Heart right ventricle (tissue), 16 donors: ENCODE measurements at places on chromosomes 2 and 18. TPM values are rescaled to one million over a fixed set of nuclear protein-coding genes. Genes with fewer than 3 reads are reported as not detected.

GRCh38 chr2:126655500-126656430 is at the start of gene GYPC:
Gene GYPC (plus strand): TSS chr2:126656158. CDS start chr2:126656264, 106 bp downstream.
- no peaks in the 10 kb centered on the region for H3K27me3 ChIP-seq
- peak within 1 kb of the TSS; percentile 99 for H3K27ac ChIP-seq
- H3K4me3 ChIP-seq: peak within 1 kb of the TSS; percentile 85
- peak; percentile 81 for DNase-seq

GRCh38 chr2:21643180-21643579 is 519.4 kb downstream of the TDRD15 start:
- H3K4me1 ChIP-seq: no peaks in the 10 kb centered on the region
- no peak overlapping the region for H3K27ac ChIP-seq
- no peaks in the 10 kb centered on the region for H3K27me3 ChIP-seq
- no peak for DNase-seq

GRCh38 chr2:127415593-127416505 is 2.4 kb upstream of the PROC start:
- DNase-seq: peak; percentile 30
- H3K36me3 ChIP-seq: no peaks in the 10 kb centered on the region
- H3K4me3 ChIP-seq: peak overlapping the region; percentile 46
- H3K27me3 ChIP-seq: peaks cover 24% of the 10 kb centered on the region
- H3K27ac ChIP-seq: peak overlapping the region; percentile 2

DNA sequence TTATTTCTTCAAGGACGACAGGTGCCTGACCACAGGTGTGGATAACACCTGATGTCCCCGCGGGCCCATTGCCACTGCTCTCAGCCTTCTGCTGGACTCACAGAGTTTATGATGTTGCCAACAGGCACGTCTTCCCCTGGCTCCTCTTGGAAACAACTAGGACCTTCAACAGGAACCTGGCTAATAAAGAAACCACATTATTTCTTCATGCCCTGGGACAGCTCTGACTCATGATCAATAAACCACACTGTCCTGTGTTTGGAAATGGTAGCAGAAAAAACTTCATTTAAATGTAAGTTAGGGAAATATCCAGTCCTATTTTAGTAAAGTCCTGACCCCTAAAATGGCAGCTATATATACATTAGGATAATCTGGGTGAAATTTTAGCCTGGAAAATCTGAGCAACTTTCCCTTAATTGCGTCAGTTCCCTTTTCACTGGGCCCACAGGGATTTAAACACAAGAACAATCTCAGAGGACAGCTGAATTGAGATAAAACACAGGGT is 158.9 kb downstream of the VAPA start:
- H3K27me3 ChIP-seq: no peaks in the 10 kb centered on the region
- no peaks in the 10 kb centered on the region for H3K4me1 ChIP-seq
- no peak overlapping the region for H3K4me3 ChIP-seq

- DNase-seq: no peak
- peak overlapping the region; percentile 45 for H3K4me3 ChIP-seq
- H3K36me3 ChIP-seq: peaks cover 2% of the 10 kb centered on the region
- peaks cover 67% of the 10 kb centered on the region for H3K4me1 ChIP-seq
- H3K27ac ChIP-seq: peak overlapping the region; percentile 84
Observed at GRCh38 chr18:13222856-13223281, 4.3 kb downstream of the LDLRAD4 start.

DNA sequence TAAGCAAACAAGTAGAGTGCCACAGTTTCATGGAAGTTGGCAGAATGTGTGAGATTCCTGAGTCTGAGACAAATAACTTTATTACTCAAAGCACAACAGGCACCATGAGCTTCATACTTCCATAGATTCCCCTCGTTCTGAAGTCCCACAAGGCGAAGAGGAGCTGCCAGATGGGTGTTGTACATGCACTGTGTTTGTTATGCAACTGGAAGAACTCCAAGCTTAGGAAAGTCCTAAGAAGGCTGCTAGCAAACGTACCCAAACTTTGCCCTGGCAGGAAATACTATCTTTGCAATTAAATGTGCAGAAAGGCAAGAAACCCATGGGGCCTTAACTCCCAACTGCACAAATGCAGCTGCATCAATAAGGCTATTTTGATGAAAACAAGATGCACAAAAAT is 1.6 kb upstream of the GCA start:
- H3K4me1 ChIP-seq: peaks cover 3% of the 10 kb centered on the region
- H3K27me3 ChIP-seq: no peaks in the 10 kb centered on the region
- no peaks in the 10 kb centered on the region for H3K36me3 ChIP-seq
- no peak overlapping the region for H3K4me3 ChIP-seq
- H3K27ac ChIP-seq: no peak overlapping the region

DNA sequence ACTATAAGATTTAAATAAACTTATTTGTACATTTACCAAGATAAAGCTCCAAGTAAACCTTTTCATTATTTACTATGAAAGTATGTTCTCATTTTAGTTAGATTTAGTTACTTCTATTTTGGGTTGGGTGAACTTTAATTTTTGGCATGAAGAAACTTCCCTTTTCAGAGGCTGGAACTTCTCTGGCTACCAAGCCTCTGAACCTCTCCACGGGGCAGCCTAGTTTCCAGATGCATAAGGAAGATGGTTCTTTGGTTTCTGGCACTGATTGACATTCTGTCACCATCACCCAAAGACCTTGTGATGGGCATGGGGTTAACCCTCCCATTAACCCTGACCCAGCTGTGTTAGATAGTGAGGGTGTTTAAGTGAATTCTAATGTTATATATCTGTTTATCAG is 17.1 kb downstream of the PSD4 start:
- H3K36me3 ChIP-seq: no peaks in the 10 kb centered on the region
- no peak for DNase-seq
- no peaks in the 10 kb centered on the region for H3K4me1 ChIP-seq
- no peaks in the 10 kb centered on the region for H3K27me3 ChIP-seq

DNA sequence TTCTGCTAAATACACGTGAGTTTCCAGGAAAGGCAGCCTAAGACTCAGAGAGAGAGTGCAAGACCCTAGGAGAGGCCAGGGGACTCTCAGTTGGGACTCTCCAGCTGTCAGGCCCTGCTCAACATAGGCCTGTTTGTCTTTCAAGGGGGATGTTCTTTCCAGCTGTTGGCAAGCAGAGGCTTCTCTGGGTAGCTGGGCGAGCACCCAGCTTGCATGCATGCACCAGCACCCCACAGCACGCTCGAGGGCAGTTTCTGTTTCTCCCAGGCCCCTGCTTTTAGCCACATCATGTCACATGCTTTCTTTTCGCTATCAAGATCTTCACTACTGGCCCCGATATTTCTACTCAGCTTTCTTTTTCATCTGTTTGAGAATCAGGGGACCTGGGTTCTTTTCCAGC is 479.3 kb upstream of the HS6ST1 start:
- H3K27me3 ChIP-seq: no peaks in the 10 kb centered on the region
- H3K36me3 ChIP-seq: no peaks in the 10 kb centered on the region
- peaks cover 8% of the 10 kb centered on the region for H3K4me1 ChIP-seq
- no peak for DNase-seq
- no peak overlapping the region for H3K27ac ChIP-seq

DNA sequence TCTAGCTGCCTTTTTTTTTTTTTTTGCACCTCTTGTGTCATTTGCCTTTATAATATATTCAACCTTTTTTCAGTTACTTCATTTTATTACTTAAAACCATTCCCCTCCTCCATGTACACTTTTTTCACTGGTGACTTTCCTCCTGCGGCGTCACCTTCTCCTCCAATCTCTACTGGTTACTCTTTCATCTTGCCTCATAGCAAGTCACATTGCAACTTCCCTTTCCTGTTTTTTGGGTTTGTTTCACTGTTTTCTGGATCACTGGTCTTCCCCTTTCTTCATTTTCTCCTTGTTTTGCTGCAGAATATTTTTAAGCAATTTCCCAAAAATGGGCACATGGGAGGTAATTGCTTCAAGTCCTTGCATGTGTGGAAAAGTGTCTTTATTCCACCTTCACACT is 37.7 kb upstream of the GPR155 start:
- H3K4me3 ChIP-seq: no peak overlapping the region
- H3K36me3 ChIP-seq: no peaks in the 10 kb centered on the region

- no peak overlapping the region for H3K4me3 ChIP-seq
- H3K4me1 ChIP-seq: peaks cover 100% of the 10 kb centered on the region
- no peak for DNase-seq
Observed at GRCh38 chr18:55334875-55335274, 253.1 kb downstream of the TCF4 start.

DNA sequence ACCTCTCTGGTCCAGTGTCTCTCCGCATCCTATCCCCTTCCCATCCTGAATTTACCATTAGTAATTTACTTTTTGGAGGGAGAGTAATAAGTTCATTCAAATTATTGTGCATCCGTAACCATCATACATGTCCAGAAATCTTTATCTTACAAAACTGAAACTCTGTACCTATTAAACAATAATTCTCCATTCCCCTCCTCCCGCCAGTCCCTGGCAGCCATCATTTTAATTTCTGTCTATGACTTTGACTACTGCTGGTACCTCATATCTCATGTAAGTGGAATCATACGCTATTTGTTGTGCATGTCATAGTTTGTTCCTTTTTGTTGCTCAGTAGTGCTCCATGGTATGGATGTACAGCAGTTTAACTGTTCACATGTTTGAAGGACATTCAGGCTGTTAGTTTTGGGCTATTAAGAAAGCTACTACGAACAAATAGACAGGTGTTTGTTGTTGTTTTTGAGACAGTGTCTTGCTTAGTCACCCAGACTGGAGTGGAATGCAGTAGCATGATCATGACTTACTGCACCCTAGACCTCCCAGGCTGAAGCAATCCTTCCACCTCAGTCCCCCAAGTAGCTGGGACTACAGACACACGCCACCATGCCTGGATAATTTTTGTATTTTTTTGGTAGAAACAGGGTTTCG is 2.0 kb downstream of the LIMS1 start:
- H3K4me3 ChIP-seq: peak overlapping the region; percentile 79
- no peak overlapping the region for H3K27ac ChIP-seq
- peaks cover 4% of the 10 kb centered on the region for H3K4me1 ChIP-seq
- H3K27me3 ChIP-seq: no peaks in the 10 kb centered on the region
- no peak for DNase-seq

GRCh38 chr2:151544449-151544848 is 134.7 kb downstream of the RIF1 start:
- H3K27me3 ChIP-seq: no peaks in the 10 kb centered on the region
- no peaks in the 10 kb centered on the region for H3K4me1 ChIP-seq
- no peak overlapping the region for H3K27ac ChIP-seq
- no peak overlapping the region for H3K4me3 ChIP-seq
- H3K36me3 ChIP-seq: no peaks in the 10 kb centered on the region

GRCh38 chr18:23279931-23280330 is 144.6 kb downstream of the CABLES1 start:
- no peaks in the 10 kb centered on the region for H3K36me3 ChIP-seq
- H3K4me1 ChIP-seq: peaks cover 9% of the 10 kb centered on the region
- no peaks in the 10 kb centered on the region for H3K27me3 ChIP-seq
- H3K27ac ChIP-seq: no peak overlapping the region
- DNase-seq: no peak

DNA sequence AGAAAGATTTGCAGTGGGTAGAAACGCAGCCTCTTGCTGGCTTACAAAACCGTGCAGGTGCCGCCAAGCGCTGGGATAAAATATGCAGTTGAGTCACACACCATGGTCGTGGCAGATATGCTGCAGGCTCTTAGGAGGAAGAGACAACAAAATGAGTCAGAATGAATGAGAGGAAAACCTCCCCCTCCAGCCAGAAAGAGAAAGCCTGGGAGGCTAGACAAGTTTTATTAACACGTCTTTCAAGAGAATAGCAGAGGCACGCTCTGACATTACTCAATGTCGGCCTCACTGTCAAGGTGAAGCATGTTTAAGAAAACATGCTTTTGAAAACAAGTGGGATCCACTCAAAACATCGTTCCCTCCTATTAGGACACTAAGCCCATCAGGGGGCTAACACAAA is 37.1 kb upstream of the ZCCHC2 start:
- no peak overlapping the region for H3K4me3 ChIP-seq
- H3K27ac ChIP-seq: no peak overlapping the region
- H3K27me3 ChIP-seq: no peaks in the 10 kb centered on the region
- no peaks in the 10 kb centered on the region for H3K4me1 ChIP-seq
- H3K36me3 ChIP-seq: no peaks in the 10 kb centered on the region

DNA sequence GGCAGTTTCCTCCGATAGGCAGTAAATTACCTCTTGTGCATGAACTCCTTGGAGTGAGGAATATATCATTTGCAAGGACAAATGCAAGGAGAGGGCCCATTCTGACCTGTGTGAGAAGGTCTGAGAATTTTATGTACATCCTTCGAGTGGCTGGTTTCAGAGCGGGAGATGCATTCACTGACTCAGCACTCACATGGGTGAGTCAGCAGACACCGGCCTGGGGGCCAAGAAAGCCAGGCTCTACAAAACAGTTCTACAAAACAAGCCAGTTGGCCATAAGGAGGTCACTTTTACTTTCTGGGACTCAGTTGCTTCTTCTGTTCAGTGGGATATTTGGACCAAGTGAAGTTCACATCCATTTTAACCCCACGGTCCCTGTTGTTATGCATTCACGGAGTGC is 35.3 kb downstream of the CYP26B1 start:
- H3K4me1 ChIP-seq: no peaks in the 10 kb centered on the region
- no peak overlapping the region for H3K27ac ChIP-seq
- DNase-seq: no peak
- no peak overlapping the region for H3K4me3 ChIP-seq
- no peaks in the 10 kb centered on the region for H3K27me3 ChIP-seq
- no peaks in the 10 kb centered on the region for H3K36me3 ChIP-seq

DNA sequence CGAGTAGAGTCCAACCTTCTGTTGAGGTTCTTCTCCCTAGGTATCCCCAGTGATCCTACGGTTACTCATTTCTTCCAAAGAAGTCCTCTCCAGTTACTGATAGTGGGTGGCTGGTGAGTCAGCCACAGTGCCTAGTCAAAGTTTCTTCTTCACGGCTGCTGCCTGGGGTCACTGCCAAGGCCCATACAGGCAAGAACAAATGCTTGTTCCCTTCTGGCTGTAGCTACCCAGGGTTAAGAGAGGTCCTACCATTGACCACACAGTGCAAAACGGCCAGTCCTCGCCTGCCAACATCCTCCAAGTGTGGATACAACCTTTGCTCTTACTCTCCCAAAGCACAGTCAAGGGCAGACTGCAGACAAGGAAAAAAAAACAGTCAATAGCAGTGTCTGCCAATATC is 2.9 kb upstream of the PTPN4 start:
- no peaks in the 10 kb centered on the region for H3K27me3 ChIP-seq
- peaks cover 46% of the 10 kb centered on the region for H3K4me1 ChIP-seq

DNA sequence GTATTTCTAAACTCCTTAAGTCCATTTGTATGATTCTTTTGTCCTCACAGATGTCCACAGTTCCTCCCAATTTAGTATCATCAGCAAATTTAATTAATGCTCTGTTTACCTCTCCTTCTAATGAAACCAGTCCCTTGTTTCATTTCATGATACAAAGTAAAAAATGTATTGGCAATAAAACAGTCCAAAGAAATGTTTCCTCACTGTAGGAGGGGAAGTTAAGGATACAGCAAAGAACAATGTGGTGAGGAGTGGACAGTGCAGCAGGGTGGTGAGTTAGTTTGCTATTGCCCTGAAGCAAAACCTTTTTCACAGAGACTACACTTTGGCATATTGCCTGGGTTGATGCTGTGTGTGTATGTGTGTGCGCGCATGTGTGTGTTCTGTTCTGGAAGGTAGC is 401.5 kb downstream of the ARHGAP15 start:
- H3K27me3 ChIP-seq: no peaks in the 10 kb centered on the region
- no peaks in the 10 kb centered on the region for H3K36me3 ChIP-seq

Gene RGPD3
- 0.08 TPM for total RNA-seq

Gene EDAR
- not detected for total RNA-seq

Gene EMILIN1
- total RNA-seq: 17.1 TPM

Gene MOCOS
- 0.26 TPM for total RNA-seq

Gene GYPC
- total RNA-seq: 128 TPM

Gene FAM117B
- 3.1 TPM for total RNA-seq

Gene ALKAL2
- total RNA-seq: not detected
